Right cardiac atrium (tissue), 5 donors: ENCODE measurements at places on chromosomes 5 and 9.

DNA sequence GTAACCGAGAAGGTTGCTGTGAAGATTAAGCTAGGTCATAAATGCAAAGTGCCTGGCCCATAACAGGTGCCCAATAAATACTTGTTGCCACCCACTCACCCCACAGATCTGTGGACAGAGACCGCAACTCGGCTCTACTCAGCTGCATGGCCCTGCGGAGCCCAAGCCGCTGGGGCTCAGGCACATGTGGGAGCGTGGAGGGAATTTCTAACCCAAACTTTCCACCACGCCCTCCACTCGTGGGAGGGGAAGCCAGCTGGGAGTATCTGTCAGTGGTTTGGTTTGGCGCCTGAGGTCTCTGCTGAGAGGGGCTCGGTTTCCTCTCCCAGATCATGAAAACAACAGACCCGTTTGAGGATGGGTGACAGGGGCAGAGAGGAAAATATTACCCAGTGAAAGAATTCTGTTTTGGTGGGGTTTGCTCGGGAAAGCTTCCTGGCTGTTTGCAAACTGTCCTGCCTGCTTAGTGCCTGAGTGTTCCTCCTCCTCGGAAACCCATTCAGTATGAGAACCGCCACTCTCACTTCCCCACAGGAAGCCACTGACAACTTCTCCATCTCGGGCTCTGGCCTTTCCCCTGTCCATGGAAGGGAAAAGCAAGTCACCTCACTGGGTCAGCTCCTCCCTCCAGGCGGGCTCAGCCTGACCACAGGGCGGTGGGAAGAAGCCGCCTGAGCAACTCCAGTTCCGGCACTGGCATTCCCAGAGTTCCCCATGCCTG, 60.1 kb downstream of the RGS3 start:
- peak; percentile 85 for DNase-seq

DNA sequence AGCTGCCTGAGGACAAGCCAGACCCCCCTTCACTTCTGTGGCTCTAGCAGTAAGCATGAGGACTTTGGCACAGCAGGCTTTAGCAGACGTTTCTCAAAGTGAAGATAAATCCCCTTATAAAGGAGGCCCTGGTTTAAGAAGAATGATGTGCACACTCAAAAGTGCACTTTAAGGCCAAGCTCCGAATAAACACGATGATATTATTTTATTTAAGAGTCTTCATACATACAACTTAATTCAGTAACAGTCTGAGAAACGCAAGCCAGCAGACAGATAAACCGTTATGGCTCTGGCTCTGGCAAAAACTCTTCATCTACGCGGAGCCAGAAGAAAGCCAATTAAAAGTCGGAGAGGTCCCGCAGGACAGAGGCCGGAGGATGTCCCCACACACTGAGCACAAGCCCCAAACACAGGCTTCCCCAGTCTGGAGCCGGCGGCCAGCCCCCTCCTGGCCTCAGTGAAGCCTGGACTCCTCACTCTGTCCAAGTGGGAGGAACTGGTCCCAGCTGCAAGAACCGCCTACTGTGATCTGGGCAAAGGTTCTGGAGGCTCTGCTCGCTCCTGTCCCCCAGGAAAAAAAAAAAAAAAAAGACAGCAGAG, 44.6 kb downstream of the ADAMTS2 start:
- peak; percentile 90 for DNase-seq

DNA sequence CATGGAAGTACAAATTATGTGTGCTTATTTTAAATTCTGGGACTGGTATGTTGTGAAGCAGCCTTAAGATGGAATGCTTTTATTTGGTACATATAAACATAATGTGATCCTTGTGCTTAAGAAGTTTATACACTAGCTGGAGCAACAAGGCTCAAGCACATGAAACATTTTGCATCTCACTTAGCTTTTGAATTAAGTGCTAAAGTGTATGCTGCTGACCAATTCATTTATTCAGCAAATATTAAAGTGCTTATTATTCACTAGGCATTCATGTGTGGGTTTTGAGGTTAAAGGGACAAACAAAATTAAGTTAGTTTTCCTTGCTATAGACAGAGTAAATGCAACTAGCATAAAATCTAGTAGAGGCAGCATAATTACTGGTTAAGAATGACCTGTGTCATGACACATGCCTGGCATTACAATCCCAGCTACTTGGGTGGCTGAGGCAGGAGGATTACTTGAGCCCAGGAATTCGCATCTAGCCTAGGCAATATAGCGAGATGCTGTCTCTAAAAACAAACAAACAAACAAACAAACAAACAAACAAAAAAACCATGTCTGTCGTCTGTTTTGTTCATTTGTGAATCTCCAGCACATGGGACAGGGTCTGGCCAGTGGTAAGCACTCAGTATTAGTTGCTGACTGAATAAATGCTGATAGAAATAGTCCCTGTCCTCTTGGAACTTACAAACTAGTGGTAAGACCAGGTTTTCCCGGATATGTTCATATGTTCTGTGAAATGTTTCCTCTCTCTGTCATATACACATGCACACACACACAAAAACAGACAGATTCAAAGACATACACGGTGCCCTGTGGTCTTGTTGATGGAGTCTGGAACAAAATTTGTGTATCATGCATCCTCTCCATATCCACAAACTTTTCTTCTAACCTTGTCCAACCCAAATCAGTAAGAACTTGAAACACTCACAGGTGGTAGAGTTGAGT, 41.9 kb upstream of the TNFAIP8 start:
- no peak for DNase-seq

DNA sequence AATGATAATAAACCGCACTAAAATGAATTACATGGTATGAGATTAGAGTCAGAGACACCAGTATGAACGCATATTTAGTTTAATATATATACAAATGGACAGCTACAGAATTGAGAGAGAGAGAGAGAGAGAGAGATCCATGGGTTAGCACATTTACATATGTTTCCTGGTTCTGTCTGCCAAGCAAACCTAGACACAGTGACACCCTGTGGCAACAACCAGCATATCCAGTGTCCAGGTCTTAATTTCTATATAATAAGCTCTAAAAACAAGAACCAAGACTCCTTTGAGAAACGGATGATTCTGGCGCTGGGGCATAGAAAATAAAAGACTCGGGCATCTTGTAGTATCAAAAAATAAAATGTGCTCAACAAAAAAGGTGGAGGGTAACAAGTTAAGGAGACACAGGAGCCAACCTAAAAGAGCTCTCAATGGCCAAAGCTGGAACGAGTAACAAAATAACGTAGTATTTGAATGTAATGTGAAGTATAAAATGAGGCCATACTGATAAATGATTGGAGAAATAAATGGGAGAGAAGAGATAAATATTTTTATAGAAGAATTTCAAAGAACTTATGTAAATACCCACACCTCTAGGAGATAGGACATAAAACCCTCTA, 84.5 kb downstream of the RFX3 start:
- peak; percentile 16 for DNase-seq

- DNase-seq = no peak
Measured at GRCh38 chr5:150118561-150119229, 32.3 kb upstream of the CSF1R start.

- DNase-seq = peak; percentile 83
Measured at GRCh38 chr9:18442629-18443491, 31.1 kb upstream of the ADAMTSL1 start.

DNA sequence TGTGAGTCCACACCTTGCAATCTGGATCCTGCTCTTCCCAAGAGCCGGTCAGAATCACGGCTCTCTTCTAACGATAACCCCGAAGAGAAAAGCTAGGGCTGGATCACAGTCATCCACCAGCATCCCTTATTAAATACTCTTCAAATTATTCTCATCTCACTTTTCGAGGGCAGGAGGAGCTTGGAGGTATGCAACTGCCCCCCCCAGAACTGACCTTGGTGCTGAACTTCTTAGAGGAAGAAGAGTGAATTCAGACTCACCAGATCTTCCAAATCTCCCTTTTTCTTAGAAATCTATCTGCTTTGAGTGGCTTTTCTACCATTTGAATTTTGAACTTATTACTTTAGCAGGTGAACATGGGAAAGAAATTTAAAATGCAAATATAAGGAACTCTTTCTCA, 75.7 kb downstream of the MED10 start:
- no peak for DNase-seq

DNA sequence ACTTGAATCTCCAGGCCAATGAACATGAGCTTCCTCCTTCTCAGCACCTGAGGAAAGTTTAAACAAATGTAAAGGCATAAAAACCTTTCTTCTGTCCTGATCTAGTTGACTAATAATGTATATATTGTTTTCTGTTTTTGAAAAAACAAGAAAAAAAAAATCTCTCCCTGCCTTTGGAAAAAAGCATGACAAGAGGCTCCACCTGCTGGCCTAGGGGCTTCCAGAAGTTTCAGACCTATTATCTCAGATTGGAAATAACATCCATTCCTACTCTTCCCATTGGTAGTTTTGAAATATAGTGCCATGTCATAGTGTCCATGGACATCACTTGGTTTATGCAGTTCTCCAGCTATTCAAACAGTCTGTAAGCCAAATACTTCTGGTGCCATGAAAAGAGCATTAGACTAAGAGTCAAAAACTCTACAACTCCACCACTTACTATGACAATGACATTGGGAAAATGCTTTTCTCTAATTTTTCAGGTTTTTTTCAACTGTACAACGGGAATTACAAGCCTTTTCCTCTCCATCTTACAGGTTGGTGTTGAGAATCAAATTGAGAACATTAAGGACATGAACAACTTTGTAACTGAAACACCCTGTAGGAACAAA, 409.6 kb upstream of the MPDZ start:
- DNase-seq = no peak

GRCh38 chr9:118023644-118024043, 319.4 kb downstream of the TLR4 start:
- no peak for DNase-seq

DNA sequence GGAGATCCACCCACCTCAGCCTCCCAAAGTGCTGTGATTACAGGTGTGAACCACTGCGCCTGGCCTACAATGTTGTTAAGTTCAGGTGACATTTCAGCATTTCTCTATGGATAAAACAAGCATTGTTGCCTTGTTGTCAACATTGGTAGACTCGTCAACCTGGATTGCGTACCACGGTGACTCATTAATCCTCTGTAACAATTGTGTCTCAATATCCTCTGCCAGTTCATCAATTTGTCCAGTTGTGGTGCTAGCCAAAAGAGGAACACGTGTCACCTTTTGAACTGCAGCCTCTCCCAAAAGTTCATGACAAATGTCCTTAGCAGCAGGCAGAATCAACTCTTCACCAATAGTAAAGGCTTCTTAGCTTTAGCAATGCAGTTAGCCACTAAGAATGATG, 46.3 kb upstream of the LARP1 start:
- DNase-seq = no peak

DNA sequence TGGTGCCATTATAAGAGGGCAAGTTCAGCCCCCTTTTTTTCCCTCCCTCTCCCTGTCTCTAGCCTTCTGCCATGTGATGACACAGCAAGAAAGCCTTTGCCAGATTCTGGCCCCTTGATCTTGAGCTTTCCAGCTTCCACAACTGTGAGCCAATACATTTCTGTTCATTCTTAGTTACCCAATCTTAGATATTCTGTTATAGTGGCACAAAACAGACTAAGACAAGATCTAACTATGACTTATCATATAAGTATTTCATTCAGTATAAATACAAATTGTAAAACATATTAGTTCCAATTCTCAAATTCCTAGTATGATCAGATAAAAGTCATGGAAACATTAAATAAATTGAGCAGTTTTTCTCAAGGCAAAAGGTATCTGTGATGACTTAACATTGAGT, 276.3 kb downstream of the COX7C start:
- no peak for DNase-seq

DNA sequence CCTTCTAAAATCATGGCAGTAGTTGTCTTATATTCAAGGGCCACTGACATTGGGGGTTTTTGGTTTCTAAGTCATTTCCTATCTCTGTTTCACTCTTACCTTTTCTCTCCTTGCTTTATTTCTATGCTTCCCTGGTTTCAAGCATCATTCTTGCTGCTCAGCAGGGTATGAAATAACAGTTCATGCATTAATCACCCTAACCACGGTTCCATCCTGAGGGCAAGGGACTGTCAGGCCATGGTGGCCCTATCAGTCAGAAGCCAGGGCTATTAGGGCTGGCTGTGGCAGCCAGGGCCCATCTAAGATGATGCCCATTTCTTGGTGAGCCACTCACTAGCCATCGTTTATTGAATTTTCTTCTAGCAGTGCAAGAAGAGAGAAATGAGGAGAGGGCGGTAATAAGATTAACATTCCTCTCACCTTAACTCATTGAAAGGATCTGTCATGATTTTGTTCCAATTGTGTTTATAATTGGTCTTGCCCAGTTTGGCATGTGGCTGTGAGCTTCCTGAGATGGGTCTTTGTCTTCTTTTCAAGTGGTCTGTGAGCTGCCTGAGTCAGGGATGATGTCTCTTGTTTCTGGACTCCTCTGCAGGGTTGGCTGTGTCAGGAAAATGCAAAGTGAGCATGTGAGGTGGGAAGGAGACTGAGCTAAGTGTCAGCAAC, 45.2 kb downstream of the CYSTM1 start:
- DNase-seq = no peak

DNA sequence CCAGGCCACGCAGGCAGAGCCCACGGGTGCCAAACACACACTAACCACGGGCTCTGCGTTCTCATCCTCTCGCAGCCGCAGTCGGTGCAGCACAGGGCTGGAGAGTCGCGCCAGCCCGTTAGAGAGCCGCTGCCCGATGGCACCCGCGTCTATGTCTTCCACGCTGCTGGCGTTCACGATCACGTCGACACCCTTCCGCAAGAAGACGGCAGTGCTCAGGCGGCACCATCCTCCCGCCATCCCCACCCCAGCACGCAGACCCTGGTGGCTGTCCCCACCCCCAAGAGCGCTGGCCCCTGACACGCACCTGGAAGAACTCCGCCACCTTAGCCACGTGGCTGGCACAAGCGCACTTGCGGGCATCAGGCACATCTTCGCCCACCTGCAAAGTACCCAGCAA, 6.0 kb downstream of the DBN1 start:
- no peak for DNase-seq

- no peak for DNase-seq
Measured at GRCh38 chr5:145931718-145932117, 4.7 kb upstream of the SH3RF2 start.

DNA sequence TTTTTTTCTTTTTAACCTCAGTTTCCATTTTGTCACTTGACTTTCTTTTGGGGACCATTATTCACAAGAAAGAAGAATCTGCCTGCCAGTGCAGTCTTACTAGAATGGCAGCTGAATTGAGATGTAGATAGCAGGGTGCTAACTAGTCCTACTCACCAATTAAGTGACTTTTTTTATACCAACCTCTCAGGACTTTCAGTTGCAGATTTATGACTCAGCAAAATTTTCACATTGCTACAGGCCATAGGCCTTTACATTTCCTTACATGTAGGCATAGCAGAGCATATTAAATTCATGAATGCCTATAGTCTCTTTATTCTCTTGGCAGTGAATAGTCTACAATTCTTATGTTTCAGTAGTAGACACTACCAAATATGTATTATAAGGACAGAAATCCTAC, 54.0 kb upstream of the FKTN start:
- no peak for DNase-seq

DNA sequence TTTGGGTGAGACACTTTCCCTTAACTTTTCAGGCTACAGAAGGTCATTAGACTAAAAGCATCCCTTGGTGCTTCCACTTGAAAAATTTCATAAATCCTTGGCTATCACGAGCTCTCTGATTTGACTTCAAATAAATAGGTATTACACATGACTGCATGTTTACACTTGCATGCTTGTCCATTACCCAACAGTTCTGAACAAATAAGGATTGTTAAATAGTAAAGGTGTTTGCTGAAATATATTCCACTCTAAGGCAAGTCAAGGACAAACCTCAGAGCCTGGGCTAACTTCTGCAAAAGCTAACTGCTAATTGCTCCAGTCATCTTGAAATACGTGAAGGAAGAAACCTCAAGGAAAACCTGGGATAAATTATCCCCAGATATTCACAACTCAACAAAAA, 14.5 kb downstream of the FBXW2 start:
- DNase-seq = no peak
